ENCODE measurements at places on chromosomes 11 and 22.

GRCh38 chr11:126647735-126648134, 292.2 kb downstream of the ST3GAL4 start:
- no peak for DNase-seq

DNA sequence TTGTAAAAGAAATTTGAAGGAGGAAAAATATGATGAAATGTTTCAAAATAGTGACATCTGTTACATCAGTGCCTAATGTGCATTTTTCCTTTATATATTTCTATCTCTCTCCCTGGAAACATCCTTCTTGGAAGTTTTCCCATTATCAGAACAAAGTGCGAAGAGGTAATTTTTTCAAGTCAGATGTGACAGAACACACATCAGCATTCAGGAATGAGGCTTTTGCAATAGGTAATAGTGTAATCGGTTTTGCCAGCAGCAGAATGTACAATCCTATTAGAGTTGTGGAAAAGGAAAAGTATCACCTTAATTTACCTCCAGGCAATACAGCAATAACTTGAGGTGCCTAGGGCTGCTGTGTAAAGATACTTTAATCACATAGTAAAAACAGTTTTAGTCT, 275.8 kb downstream of the FAT3 start:
- DNase-seq: no peak

- DNase-seq: no peak
Observed at GRCh38 chr11:118615282-118615975, 8.0 kb downstream of the PHLDB1 start.

- no peak for DNase-seq
Observed at GRCh38 chr11:37110385-37110784, 512.3 kb upstream of the RAG2 start.

GRCh38 chr11:119093942-119094815, 7.5 kb downstream of the DPAGT1 start:
- peak; percentile 55 for DNase-seq

GRCh38 chr11:21553795-21554194, 639.1 kb upstream of the ANO5 start:
- DNase-seq: no peak

- peak; percentile 24 for DNase-seq
Observed at GRCh38 chr22:22684580-22685561, 40.5 kb downstream of the GGTLC2 start.

DNA sequence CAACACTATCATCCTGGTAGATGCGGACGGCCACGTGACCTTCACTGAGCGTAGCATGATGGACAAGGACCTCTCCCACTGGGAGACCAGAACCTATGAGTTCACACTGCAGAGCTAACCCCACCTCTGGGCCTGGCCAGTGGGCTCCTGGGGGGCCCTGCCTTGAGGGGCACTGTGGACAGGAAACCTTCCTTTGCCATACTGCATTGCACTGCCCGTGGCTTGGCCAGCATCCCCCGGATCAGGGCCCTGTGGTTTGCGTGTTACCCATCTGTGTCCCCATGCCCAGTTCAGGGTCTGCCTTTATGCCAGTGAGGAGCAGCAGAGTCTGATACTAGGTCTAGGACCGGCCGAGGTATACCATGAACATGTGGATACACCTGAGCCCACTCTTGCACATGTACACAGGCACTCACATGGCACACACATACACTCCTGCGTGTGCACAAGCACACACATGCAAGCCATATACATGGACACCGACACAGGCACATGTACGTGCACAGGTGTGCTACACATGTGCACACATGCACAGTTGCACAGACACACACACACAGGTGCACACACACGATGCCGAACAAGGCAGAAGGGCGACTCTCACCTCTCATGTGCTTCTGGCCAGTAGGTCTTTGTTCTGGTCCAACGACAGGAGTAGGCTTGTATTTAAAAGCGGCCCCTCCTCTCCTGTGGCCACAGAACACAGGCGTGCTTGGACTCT, 15.3 kb upstream of the DGCR8 start:
- DNase-seq: no peak

- DNase-seq: no peak
Observed at GRCh38 chr11:100573911-100574513, 113.1 kb upstream of the ARHGAP42 start.

DNA sequence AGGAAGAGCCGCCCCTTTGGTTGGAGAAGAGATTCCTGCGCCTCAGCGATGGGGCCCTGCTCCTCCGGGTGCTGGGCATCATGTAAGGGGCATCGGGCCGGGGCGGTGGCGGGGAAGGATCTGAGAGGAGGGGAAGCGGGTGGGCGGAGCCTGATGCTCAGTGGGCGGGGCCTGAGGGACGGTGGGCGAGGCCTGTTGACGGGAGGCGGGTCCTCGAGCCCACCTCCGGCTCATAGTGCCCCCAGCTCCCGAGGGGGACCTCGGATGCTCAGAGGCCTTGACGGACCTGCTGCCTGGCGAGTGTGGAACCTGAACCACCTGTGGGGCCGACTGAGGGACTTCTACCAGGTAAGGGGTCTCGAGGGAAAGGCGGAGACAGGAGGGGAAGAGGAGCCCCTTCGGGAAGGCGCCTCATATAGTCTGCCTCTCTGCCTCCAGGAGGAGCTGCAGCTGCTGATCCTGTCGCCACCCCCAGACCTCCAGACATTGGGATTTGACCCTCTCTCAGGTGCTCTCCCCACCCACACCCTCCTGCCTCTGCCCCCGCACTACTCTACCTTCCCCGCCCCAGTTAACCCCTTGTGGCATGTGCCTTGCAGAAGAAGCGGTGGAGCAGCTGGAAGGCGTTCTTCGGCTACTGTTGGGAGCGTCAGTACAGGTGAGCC, 799 bp downstream of the CCDC88B start:
- DNase-seq: peak; percentile 65

DNA sequence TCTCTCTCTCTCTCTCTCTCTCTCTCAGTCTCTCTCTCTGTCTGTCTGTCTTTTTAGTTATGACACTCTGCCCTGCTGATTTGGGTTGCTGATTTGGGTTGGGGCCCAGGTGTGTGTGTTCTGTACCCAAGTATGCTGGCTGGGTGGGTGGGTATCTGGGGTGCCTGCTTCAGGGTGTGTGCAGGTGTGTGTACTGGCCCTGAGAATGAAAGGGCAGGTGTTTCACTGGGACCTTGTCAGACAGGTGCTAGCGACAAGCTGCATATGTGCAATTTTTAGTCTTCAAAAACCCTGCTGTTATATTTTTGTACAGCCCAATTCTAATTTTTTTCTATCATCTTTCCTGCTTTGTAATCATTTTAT, 943 bp downstream of the CSF2RB start:
- no peak for DNase-seq

DNA sequence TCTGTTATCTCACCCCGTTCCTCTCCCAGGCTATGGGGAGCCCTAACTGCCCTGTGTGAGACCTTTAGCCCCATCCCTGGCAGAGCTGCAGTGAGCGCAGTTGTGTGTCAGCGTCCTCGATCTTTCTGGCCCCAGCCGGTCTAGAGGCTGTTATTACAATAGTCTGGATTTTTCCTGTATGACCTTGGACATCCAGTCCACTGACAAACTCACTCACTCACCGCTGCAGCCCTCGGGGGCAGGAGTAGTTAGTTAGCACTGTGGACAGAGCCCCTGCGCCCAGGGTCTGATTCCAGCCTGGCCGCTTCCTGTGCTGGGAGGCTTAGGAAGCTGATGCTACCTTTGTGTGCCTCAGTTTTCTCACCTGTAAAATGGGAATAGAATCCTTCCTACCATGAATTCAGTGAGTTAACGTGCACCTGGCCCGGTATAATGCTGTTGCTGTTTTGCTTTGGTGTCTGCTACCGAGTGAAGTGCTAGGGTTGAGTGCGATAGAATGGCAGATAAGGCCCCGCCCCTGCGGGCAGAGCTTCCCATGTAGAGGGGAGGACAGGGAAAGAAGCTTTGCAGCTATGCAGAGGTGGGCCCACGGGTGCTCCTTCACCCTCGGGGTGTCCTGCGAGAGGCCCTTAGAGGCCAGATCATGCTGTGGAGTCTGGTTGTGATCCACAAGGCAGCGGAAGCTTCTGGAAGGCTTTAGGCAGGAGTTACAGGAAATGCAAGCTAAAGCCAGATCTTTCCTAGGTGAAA, 3.0 kb downstream of the LRP5 start:
- no peak for DNase-seq

DNA sequence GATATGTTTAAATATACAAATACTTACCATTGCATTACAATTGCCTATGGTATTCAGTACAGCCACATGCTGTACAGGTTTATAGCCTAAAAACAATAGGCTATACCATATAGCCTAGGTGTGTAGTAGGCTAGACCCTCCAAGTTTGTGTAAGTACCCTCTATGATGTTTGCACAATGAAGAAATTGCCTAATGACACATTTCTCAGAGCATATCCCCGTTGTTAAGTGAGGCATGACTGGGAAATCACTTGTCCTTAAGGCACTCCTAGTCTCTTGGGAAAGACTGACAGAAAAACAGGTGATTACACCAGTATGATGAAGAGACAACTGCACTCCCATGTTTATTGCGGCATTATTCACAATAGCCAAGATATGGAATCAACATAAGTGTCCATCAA, 187.2 kb downstream of the SPON1 start:
- DNase-seq: no peak

DNA sequence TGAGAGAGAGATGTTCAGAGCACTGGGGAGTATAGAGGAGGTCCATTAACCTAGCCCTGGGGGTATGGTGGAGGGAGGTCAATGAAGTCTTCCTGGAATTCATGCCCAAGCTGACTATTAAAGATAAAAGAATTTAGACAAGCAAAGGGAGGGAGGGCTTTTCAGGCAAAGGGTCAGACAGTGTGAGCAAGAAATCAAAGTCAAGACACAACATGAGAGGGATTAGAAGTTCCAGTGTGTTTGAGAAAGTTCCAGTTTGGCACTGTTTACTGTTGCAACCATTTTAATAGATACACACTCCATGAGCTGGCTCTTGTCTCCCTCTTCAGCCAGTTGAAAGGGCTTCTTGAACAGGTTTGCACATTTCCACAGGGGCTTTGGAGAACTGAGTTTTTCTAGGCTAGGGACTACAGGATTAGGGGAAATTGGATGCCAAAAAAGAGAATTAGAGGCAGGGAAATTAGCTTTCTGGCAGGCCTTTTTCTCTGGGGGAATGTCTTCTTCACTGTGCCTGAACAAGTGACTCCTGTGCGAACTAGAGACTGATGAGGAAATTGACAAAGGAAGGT, 14.7 kb upstream of the NNMT start:
- no peak for DNase-seq

DNA sequence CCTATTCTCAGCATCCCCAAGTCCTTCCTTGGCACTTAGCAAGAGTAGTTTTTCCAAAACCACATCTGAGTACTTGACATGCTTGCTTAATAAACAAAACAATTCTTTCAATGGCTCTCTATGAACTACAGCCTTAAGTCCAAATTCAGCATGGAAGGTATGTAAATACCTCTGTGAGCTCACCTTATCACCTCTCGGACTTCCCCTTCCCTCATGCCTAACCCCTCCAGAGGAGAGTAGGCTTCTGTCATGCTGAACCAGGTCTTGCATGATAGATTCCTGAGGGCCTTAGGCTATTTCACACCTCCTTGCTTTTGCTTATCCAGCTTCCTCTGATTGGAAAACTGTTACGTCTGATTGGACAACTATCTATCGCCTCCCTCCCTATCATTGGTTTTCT, 312.9 kb upstream of the CCDC90B start:
- DNase-seq: no peak

DNA sequence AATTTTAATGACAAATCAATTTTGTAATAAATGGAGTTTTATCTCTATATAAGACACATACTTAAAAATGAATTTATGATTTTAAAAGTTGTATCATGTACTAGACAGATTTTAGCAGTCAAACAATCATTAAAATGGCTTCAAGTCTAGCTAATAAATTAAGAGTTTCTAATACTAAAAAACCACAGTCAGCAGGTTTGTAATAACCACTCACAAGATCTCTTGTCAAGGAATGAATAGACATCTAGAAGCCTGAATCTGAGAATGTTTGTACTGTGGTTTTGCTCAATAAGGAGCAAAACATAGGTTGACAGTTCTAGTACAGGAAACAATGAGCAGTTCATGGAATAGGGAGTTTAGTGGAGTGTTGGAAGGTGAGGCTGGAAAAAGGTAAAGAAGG, 81.2 kb downstream of the DEUP1 start:
- no peak for DNase-seq

DNA sequence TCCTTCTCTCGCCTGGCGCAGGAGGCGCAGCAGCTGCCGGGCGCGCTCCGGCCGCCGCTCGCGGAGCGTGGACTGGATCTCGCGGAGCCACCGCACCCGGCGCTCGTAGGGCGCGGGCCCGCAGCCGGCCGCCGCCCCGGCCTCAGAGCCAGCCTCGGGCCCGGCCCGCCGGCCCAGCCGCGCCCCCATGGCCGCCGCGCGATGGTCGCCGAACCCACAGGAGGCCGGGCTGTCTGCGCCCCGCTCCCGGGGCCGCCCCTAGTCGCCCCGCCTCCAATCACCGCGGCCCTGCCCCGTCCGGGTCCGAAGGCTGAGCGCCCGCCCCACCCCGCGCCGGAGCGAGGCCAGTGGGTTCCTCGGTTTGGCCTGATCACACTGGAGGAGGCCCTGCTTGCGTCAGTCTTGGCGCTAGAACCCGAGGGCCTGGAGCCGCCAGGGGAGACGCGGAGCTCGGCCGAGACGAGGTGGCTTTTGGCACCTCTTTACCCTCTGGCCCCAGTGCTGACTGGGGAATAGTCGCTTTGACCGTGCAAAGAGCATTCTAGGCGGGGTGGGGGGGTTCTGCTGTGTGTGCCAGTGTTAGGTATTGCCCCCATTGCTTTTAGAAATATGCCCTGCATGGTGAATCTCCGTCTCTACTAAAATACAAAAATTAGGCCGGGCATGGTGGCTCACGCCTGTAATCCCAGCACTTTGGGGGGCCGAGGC, at the start of gene LRRC75B:
LRRC75B (minus strand) TSS at position 223 of the 708 bp plus-strand sequence; CDS start at position 189, 34 bp downstream.
- peak; percentile 93 for DNase-seq

DNA sequence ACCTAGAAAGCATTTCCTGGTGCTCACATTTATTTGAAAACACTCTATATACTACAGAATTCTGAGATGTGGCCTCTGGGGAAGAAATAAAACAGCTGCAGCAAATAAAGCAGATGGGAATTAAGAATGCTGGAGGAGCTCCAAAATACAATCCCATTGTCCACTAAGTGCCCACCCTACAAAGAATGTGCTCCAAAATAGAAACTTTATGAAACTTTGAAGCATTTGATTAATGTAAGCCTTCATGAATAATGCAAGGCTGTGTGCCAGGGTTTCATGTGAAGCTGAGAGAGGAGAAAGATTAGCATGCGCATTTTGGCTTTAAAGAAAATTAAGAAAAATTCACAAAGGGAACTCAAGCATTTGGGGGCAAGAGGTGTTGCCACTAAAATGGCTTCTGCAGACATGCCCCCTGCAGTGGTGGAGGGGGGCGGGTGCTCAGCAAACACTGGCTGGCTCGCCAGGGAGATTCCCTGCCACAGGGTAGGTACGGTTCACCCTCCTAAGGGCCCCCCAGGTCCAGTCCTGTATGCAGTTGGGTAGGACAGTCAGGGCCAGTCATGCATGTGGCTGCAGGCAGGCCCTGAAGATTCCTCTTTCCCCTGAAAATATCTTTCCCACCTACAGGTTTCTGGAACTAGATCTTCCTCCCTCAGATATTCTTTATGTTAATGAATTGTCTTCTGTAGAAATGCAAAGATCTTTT, 46.6 kb upstream of the RCN1 start:
- no peak for DNase-seq

GRCh38 chr11:78078218-78079167, 1.2 kb downstream of the NDUFC2 start:
- DNase-seq: peak; percentile 32

Measured in suppressor macrophage (primary cell).